ENCODE measurements at places on chromosomes 6 and 20.

DNA sequence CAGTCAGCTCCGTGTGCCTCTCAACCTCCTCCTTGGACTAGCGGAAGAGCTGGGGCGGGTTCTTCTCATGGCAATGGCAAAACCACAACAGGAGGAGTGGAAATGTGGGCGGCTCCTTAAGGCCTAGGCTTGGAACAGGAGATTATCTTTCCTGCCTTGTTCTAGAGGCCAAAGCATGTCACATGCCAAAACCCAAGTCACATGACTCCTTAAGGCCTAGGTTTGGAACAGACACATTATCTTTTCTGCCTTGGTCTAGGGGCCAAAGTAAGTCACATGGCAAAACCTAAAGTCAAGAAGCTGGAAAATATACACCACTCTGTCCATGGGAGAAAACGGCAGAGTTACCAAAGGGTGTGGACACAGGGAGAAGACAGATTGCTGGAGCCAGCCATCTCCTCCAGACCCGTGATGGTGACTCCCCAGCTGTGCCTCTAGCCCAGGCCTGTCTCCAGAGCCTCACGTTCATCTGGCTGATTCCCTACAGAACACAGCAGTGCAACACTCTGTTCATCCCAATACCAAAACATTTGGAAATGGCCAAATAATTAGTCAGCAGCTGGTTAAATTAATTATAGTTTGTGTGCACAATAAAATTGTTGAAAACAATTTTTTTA is 34.2 kb downstream of the ANKRD60 start:
- DNase-seq: no peak

- no peak for DNase-seq
Measured at GRCh38 chr20:37160683-37161082, 18.4 kb upstream of the RPN2 start.

DNA sequence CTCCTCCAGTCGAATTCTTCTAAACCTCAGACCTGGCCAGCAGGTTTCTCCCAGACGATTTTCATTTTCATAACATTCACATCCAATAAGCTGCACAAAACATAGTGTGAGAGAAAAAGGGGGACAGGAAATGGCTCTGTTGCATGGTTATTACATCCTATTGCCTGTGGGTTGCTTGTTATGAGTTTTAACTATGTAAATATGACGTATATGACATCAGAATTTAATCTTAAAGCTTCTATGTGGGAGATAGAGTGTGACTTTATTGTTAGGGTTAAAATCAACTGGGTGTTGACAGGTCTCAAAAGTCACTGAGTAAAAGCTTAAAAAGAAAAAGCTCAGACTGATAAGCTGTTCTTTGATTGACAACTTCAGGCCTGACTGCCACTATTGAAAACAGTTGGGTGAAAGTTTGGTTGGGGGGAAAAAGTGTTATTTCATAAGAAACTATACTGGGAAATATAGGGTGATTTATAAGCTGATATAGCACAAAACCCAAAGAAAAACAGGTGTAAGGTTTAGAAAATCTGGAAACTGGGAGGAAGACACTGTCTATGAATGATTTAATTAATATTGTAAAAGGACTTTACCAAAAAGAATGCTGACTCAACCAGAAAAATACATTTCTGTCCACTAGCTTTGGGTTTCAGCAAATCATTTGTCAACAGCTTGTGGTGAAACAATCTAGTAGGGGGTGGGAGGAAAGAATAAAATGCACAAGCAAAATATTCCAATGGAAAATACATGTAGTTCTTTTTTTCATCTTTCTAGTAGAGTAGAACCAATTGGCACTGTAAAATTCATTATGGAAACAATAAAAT is 134.1 kb upstream of the CEP162 start:
- DNase-seq: no peak

DNA sequence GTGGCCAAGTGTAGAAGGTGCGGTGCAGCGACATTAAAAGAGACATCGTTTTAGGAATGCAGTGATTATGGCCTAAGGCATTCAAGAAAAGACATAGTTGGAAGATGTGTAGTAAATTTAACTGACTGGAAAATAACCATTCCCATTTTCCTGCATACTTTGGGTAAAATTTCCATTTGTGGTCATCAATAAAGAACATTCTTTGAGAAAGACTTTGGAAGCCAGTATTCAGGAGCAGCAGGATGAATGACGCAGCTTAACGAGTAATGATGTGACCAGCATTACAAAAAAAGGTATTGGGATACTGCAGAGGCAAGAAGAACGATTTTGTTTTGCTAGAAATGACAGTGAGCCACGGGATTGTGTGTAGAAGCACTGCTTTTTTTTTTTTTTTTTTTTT is 7.0 kb upstream of the RWDD1 start:
- DNase-seq: no peak

DNA sequence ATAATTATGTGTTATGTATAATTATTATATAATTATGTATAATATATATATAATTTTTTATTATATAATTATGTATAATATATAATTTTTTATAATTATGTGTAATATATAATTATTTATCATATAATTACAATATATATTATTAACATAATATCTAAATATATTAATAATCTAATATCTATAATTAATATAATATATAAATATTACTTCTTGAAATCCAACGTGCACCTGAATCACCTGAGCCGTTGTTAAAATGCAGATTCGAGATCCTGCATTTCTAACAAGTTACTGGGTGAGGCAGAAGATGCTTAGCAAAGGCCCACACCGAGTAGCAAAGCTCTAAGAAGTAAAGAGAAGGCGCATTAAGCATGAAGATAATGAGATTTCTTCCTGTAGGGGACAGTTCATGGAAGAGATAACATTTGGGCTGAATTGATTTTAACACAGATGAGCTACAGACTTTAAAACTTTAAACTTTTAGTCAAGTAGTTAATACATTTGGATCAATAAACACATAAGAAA is 406.4 kb upstream of the PLCB4 start:
- no peak for DNase-seq

GRCh38 chr6:150631984-150632642 is 32.4 kb downstream of the PLEKHG1 start:
- DNase-seq: no peak

- no peak for DNase-seq
Measured at GRCh38 chr6:80523010-80523409, 416.5 kb downstream of the BCKDHB start.

DNA sequence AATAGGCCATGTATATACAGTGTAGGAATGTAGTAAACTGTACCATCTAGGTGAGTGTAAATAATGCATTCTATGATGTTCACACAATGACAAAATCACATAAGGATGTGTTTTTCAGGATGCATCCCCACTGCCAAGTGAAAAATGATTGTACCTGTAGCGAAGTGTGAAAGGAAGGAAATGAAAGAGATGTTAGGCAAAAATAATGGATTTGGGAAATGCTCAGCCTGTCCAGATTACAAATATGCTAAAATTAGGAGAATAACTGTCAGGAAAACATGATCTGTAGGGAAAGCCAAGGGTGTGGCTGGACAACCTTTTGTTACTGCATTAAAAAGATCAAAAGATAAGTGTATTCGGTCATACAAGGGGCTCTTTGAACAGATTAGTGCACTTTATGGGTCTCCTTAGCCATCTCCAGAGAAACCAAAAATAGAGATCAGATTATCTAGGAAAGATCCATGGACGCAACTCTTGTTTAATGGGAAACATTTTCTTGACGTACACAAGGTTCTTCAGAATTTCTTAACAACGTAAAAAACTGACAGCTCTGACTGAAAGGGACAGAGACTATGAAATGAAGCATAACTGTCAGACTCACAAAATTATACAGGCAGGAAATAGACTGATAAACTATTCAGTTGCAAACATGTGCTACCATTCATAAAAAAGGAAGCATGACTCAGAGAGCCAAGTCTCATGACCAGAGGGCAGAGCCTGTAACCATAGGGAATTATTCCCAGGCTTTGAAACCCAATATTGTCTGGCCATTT is 253.6 kb upstream of the RAB32 start:
- no peak for DNase-seq

- DNase-seq: no peak
Measured at GRCh38 chr6:155958550-155958949, 502.9 kb upstream of the NOX3 start.

GRCh38 chr6:6881438-6882225 is 226.1 kb upstream of the RREB1 start:
- no peak for DNase-seq

DNA sequence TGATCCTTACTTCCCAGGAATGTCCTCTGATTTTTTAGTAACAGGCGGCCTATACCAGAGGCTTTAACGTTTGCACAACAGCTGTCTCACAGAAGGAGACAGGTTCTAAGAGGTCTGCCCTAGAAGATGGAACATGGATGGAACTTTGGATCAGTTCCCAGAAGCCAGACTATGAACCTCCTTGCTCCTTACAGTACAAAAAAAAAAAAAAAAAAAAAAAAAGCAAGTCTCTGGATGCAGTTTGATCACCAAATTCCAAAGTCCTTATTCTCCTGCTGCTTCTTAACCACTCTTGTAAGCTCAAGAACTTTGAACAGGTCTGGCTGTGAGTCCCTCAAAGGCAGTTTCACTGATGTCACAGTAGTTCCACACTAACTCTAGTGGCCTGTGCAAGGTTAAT is 2.0 kb upstream of the TRMT11 start:
- DNase-seq: no peak

GRCh38 chr20:44601801-44602204 is 19.4 kb downstream of the PKIG start:
- no peak for DNase-seq

- DNase-seq: no peak
Measured at GRCh38 chr6:151160929-151161757, 78.6 kb upstream of the AKAP12 start.

- no peak for DNase-seq
Measured at GRCh38 chr20:22536956-22537756, 47.2 kb downstream of the FOXA2 start.

DNA sequence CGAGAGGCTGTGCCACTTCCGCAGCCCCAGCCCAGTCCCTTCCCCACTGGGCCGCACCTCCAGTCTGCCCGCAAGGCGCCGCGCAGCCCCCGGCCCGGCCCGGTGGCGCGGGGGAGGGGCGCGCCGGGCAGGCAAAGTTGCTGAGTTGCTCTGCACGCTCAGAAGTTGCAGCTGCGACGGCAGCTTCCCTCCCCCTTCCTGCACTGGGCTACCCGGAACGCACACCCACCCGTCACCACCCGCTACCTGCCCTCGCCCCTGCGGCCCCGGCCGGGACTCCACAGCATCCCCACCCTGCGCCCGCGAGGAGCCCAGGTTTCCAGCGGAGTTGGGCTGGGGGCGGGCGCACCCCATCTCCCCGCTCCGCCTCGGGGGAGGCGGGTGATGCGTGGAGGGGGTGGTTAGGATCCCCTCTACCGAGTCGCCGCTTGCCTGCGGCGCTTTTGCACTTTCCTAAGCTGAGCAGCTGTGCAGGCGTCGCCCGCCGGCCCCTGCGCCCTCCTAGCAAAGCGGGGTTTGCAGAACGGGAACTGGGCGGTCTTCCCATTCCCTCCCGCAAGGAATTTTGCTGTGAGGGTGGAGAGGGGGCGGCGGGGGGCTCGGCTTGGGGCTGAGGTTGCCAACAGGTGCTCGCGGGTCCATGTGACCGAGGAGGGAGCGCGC is 55.9 kb upstream of the RREB1 start:
- DNase-seq: peak; percentile 39

GRCh38 chr20:23683281-23683680 is 5.6 kb downstream of the CST4 start:
- no peak for DNase-seq

DNA sequence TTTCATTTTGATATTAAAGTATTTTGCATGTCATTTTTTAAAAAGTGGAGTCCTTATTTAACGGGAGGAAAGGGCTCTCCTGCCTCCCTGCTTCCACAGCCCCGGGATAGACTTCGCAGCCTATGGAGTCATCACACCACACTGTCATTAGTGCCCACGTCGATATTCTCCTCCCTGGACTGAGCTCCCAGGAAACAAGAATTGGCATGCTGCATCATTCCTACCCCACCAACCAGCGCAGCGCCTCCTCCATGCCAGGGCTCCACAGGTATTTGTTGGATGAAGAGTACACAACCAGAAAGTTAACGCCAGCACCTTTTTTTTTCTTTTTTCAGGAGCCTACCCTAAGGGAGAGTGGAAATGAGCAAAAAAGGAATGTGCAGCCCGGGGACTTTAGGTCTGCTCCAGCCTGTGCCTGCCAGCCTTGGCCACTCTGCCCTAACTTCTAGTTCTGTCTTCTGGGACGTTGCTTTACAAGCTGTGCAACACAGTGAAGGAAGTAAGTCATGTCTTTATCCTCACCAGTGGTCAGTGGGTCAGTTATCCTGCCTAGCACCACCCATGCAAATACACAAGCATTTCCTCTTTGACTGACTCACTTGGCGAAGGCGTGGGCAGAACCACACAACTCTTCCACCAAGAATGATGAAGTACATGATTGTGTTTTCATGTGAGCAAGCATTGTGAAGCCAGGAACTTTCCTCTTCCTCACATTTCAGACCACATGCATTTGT is 180.7 kb upstream of the UST start:
- DNase-seq: peak; percentile 24

DNA sequence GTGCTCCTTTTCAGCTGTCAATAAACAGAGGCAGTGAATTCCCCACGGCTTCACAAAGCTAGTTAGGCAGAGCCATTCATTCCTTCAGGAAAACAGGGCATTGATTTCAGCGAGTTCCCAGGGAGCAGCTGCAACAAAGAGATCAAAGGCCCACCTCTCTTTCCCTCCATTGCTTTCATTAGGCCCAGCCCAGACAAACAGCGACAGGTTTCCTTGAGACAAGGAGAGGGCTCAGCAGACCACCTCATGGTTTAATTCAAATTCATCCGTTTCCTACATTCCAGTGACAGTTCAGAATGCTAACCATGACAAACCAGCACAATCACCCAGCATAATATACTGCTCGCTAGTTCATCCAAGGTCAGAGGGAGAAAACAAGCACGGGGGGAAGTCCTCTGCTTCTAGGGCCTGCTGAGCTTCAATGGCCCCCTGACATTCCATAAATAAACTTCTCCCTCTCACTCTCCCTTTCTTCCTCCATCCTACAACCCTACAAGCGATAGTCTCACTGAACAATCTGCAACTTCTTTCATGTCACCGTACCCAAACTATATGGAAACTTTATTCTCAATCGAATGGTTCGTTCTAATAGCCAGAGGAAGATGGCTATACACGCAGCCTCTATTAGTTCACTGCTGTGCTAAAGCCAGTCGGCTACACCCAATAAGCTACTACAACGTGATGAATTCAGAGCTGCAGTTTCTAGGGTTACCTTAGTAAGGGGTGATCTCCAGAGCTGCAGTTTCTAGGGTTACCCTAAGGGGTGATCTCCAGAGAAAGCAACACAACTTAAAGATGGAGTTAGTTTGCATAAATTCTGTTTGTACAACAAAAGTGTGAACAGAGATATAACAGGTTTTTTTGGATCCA is 34.7 kb downstream of the PLAGL1 start:
- no peak for DNase-seq

Measured in GM12865 (cell line).